ENCODE measurements at places on chromosomes 11 and 22.

DNA sequence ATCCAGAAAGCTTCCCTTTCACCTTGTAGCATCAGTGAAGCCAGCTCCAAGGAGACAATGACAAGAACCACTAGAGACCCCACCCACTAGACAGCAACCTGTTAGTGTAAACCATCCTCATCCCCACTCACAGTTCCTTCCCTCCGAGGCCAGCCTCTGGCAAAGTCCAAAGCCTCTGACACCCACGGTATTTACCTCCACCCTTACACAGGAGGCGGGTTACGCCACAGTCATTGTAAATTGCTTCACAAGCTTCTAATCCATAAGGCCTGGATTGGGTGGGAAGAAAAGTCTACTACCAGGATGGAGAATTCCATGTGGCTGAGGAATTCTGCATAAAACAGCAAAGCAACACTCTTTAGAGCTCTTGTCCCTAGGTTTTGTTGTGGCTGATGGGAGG, 287.4 kb downstream of the BUD13 start:
- DNase-seq = no peak

DNA sequence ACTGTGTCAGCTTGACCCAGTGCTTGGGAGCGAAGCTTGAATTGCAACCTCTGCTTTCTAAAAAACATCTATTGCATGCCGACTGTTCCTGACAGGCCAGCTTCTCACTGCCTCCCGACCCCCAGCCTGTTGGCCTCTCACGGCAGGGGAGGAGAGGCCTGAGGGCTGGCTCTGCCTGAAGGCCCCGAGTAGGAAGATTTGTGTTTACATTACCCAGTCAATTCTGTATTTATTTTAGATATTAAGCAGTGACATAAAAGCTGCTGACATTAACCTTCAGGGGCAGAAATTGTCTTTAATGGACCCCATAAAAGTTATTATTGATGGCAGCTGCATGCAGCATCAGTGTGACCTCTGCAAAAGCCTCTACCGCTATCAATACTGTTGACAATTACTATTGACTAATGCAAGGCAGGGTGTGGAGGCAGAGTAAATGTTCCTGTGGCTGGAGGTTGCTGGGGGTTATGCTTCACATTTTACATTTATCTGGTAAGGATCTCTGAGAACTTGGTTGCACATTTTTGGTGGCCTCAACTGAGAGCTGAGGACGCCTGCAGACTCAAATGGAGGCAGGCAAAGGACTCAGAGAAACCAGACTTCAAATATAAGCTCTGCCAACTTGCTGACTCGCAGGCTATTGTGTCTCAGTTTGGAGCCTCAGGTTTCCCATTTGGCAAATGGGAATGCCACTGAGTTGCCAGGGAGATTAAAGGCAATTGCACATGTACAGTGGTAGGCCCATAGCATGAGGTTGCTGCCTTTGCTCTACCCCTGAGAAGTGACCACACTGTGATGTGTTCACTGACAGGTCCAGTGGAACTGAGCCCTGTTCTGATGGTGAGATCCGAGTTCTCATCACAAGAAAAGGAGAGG, 380.5 kb downstream of the TENM4 start:
- DNase-seq = no peak

GRCh38 chr11:61954851-61955421, 4.8 kb downstream of the BEST1 start:
- DNase-seq = no peak

DNA sequence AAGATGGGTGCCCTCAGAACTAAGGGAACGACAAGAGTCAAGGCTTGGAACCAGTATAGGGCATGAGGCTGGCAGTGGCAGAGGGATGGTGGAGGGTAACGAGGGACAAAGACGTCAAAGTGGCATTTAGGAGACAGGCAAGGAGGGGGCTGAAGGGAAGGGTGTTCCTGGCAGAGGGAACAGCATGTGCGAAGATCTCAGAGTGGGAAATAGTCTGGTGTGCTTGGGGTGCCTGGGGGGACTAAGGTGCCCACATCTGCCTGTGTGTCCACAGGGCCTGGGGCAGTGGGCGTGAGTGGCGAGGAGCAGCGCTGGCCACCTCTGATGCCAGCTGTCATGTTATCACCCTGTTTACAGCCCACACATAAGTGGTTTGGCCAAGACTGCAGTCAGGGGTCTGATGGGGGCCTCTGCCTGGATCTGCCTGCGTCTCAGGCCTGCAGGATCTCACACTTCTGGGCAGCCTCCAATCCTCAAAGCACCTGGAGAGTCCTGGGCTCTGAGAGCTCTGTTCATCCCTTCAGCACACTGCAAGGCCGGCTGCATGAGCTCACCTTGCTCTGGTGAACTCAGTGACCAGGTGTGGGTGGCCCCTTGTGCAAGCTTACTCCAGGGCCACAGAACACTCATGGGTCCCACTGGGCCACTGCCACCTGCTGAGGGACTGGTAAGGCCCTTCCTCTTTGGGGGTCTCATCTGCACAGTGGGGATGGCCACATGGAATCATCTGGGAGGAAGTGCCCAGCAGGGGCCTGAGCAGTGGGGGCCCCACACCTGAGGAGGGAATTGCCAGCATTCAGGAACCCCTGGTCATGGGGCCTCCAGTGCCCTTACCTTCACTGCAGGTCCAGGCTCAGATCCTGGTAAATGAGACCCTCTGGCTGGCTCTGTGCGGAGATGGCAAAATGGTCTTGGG, 89.7 kb upstream of the SHISAL1 start:
- peak; percentile 11 for DNase-seq

DNA sequence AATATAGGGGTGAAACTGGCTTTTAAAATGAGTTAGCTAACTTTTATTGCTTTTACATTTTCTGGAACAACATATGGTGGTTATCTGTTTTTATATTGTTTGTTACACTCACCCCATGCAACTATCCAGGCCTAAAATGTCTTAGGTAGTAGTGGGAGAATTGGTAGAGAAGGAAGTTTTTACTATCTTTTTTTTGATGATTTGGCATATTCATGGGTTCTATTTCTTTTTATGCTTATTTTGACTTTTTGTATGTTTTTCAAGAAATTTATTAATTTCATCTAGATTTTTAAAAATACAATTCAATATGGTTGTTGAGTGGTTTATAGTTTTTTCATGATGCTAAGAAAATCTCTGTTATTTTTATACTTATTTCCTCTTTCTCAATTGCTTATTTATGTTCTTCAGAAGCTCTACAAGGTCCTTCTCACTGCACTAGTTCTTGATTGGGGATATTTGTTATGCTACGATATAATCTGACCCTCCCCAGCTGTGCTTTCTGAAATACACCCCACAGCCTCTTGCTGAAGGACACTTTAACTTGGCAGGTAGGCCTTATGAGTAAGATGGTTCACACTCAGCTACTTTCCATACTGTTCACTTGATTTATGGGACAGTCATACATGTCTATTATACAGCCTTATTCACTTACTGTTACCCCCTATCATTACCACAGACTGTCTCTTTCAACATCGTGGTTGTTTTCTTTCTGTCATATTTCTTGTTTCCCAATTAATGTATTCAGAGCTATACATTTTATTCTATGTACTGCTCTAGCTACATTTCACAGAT, 431.2 kb downstream of the METTL15 start:
- DNase-seq = no peak

GRCh38 chr11:100855466-100856067, 168.5 kb downstream of the ARHGAP42 start:
- DNase-seq = no peak

- DNase-seq = no peak
These were observed 525.9 kb downstream of the KCNA4 start for GRCh38 chr11:29490938-29491337.

DNA sequence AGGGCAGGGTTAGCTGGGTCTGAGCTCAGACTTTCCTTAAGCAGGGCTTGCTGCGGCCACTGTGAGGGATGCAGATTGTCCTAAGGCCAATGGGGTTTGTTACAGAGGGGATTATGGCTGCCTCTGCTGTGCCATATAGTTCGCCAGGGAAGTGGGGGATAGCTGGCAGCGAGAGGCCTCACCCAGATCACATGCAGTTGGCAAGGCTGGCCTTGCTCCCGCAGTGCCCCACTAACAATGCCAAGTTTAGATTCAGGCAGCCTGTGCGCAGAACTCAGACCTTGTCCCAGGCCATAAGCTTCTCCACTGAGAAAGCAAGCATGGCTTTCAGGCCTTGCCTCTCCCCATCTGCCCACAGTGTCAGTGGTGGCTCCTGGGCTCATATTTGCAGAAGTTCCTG, 4.7 kb upstream of the APOL2 start:
- no peak for DNase-seq

- DNase-seq = no peak
These were observed 80.1 kb downstream of the DBX1 start for GRCh38 chr11:20080032-20080685.

DNA sequence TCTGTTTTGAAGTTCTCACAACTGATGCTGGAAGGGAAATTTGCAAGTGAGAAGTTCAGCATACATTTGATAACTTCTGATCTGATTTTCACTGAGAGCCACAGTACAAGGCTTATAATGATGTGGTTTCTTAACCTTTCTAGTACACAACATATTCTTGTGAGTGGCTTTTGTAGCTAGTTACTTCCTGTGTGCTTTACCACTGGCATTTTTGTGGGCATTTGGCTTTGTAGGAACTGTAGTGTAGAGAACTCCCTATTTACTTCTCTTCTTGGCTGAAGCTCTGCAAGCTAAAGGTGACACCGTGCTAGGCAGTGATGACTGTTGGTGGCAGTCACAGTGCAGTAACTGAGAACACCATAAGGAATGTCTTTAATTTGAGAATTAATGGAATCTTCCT, 14.9 kb downstream of the USP47 start:
- peak; percentile 19 for DNase-seq

GRCh38 chr11:1699771-1700170, 2.8 kb downstream of the KRTAP5-6 start:
- no peak for DNase-seq

GRCh38 chr11:2089536-2090165, 49.5 kb downstream of the IGF2 start:
- no peak for DNase-seq

DNA sequence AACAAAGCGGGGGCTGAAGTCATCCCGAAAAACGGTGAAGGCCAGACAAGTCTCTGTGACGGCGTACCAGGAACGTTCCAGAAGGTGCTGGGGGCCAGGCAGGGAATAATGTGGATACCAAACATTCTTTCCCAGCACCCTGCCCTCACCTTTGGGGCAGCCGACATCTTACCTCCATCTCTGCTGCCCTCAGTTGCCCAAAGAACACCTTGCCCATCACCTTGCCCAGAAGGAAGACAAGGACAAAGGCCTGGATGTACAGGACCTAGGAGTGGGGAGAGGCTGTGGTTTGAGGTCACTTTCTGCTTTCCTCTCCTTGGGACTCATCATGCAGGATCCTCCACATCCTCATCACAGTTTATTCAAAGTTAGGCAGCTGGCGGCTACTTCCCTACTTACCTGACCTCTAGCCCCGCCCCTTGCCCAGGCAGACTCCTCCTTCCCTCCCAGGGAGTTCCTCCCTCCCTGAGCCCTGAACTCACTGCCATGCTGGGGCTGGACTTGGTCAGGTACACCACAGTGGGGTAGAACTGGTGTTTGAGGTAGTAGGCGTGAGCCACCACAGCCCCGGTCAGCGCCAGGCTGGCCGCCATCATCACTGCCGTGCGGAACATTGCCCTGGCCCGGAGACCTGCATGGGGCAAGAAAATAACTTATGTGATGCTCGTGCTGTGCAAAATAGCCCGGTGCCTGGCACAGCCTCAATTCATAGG, 1.2 kb downstream of the SYVN1 start:
- DNase-seq = no peak

DNA sequence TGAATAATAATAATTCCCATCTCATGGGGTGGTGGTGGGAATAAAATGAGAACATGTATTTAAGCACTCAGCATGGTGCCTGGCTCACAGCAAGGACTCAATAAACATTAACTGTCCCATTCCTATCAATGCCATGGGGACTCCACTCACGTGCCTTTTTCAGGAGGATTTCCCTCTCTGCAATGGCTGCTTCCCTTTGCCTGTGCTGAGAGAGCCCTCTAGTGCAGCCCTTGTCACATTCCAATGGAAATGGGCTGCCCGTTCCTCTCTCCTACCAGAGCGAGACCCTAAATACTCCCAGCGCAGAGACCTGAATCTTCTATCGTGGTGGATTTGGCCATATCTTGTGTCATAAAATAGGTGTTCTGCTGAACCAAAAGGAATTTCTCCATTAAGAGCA, 621.5 kb upstream of the B3GAT1 start:
- DNase-seq = no peak

GRCh38 chr11:96001037-96001436, 77.1 kb upstream of the MTMR2 start:
- no peak for DNase-seq

- DNase-seq = no peak
These were observed 46.3 kb upstream of the TUB start for GRCh38 chr11:8034604-8035190.

All from activated CD8-positive, alpha-beta memory T cell treated with anti-CD3 and anti-CD28 coated beads, Interleukin-2, amount 50 U/mL, for 4 hours (primary cell).